ENCODE measurements at places on chromosomes 2 and 18.

DNA sequence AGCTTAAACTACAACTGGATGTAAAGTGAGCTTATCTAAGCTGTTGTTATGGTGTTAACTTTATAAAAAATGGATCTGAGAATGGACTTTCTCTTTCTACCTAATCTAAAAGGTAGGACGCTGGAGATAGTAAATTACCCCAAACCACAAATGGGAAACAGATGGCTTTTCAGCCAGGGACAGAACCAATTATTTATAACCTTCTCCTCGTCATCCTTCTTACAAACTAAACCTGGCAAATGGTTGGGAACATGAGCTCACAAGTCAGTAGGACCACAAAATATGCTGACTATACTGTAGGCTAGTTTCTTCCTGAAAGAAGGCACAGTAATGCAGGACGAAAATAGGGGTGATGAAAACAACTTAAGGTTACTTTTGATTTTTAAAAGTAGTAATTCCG, 32.7 kb upstream of the ZDBF2 start:
- no peak for DNase-seq

DNA sequence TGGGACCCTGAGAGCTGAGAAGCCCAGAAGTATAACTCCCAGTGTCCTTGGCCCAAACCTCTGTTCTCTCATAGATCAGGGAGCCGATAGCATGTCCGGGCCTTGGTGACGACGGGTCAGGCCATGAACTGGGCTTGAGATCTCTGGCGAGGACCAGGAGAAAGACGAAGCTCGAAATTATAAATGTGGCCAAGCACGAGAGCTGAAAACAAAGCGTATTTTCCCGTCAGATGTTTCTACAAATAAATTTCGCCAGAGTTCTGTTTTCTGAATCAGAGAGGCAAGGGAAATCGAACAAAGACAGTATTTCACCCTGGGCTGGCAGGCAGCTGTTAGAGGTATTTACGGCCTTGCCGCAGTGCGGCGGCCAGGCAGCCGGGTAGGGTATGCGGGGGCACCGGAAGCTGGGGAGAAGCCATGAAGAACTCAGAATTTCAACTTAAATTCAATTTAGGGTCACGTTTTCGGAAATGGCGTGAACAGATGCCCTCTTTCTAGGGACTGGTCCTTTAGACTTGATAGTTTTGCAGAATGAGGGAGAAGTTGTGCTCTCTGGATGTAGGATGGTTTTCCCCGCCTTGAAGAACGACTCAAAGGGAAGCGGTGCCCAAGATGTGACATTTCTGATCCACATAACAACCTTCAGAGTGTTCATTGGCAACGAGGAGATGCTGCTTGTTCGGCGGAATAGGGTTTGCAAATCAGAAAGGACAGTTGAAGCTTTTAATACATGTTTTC, 9.6 kb downstream of the HOXD8 start:
- no peak for DNase-seq

- DNase-seq, result no peak
These were observed 1.2 kb downstream of the MLPH start for GRCh38 chr2:237488295-237488694.

DNA sequence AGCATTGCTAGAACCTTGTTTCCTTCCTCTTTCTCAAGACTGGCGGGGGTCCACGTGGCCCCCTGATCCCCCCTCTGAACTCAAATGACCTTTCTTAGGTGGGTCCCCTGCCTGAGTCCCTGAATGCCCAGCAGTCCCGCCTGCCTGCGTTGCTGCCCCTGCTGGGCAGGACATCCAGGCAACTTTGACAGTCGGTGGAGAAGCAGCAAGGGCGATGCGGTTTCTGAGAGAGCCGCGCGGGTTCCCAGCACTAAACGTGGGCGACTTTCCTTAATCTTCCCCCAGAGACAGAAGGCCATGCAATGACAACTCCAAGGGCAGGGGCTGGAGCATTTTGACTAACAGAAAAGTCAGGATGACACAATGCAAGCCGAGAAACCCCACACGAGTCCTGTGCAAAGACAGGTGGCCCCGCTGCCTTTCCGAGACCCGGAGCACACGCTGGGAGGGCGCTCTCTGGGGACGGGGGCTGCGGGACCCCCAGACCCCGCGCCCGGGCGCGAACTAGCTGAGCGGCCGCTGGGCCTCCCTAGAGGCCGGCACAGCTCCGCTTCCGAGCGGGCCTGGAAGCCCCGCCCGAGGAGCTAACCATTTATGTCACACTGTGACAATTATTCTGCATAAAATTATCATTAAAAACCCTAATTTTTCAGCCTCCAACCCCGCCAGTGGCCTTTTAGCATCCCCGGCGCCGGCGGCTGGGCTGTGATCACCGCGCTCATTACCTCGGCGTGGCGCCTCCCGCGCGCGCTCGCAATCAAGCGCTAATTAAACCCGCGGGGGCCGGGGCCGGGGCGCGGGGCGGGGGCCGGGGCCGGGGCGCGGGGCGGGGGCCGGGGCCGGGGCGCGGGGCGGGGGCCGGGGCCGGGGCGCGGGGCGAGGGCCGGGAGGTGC, 27.4 kb downstream of the ASB18 start:
- no peak for DNase-seq

DNA sequence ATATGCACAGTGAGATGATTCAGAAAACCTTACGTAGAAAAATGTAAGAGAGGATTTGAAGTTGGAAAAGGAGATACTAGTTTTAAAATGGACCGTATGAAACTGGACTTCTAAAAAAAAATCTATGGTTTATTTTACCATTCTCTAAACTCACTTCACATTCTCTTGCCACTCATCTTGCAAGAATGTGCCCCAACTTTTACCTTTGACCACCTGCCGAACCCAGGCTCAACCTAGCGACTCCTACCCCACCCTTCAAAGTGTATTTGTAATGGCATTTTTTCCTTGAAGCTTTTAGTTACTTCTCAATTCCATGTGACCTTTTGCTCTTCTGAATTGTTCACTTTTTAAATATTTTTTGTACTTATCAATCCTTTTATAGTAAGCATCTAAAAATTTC, 160.8 kb downstream of the PHLPP1 start:
- DNase-seq, result no peak

GRCh38 chr2:145096582-145096981, 576.7 kb upstream of the ZEB2 start:
- no peak for DNase-seq

DNA sequence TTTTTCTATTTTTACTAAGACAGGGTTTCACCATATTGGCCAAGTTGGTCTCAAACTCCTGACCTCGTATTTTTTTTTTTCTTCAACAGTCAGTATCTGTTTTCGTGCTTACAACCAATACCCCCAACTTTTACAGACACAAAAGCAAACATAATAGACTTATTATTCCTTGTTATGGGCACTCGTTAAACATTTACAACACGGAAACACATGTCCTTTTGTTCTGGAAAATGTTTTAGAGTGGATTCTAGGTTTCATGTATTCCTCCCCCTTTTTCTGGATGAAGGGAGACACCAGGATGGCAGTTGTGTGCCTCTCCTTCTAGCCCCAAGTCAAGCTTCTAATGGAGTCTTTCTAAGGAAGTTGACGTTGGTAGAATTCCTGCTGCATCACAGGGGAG, 88.8 kb downstream of the CD226 start:
- DNase-seq, result no peak

DNA sequence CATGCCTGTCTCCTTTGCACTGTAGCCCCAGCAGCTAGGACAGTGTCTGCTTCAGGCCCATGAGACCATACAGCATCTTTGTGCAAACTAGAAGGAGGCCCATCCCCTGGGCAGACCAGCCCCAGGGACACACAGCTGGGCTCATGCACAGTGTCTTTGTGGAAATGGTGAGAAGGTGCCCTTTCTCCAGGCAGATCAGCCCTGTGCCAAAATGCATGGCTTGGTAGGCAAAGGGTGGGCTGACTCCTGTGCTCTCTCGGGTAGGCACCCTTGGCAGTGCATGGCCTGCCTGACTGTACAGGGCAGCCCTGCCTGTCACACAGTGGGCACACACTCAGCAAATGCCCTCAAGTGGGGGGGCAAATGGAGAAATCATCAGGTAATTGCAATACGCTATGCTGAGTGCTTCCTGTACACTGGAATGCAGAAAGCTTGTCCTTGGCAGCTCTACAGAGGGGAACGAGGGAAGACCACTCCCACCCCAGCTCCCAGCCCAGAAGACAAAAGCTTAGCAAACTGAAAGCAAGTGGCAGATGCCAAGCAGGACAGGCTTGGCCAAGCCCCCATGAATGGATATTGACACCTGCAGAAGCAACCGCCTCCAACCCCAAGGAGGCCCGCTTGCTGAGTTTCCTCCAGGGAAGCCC, 21.6 kb downstream of the TNS1 start:
- DNase-seq, result no peak

DNA sequence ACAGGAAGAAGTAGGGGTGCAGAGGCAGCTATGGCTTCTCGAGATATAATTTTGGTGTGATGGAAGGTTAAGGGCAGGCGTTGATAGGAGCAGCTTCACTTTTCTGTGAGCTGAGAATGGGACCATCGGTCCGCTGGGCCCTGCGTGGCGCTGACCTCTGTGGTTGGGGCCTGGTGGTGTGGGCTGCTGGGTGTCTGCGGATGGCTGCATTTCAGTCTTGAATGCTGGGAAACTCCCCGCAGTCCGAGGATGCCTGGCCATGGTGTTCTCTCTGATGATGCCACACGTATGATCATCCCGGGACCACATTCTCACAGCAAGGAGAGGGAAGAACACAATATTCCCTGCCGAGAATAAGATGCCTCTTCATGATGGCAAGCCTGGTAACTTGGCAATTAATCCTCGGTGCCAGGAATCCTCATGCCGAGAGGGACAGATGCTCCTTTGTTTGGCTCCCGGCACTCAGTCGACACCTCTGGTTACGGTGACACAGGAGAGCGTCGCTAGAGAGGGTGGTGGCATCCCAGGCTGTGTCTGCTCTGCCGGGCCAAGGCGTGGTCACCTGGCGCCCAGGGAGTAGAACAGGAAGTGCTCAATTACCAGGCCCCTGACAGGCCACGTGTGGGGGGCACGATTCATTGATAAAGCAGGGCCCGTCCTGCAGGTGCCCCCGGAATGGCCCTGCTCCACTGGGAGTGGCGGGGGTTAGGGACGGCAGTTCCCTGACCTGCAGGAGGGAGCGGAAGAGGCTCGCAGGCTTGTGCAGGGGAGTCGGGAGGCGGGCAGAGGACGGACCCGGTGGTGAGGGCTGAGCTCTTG, 119.4 kb upstream of the CTDP1 start:
- no peak for DNase-seq

GRCh38 chr18:4308576-4308975, 146.5 kb downstream of the DLGAP1 start:
- DNase-seq, result no peak

- no peak for DNase-seq
These were observed 8.4 kb upstream of the INO80C start for GRCh38 chr18:35506024-35506712.

DNA sequence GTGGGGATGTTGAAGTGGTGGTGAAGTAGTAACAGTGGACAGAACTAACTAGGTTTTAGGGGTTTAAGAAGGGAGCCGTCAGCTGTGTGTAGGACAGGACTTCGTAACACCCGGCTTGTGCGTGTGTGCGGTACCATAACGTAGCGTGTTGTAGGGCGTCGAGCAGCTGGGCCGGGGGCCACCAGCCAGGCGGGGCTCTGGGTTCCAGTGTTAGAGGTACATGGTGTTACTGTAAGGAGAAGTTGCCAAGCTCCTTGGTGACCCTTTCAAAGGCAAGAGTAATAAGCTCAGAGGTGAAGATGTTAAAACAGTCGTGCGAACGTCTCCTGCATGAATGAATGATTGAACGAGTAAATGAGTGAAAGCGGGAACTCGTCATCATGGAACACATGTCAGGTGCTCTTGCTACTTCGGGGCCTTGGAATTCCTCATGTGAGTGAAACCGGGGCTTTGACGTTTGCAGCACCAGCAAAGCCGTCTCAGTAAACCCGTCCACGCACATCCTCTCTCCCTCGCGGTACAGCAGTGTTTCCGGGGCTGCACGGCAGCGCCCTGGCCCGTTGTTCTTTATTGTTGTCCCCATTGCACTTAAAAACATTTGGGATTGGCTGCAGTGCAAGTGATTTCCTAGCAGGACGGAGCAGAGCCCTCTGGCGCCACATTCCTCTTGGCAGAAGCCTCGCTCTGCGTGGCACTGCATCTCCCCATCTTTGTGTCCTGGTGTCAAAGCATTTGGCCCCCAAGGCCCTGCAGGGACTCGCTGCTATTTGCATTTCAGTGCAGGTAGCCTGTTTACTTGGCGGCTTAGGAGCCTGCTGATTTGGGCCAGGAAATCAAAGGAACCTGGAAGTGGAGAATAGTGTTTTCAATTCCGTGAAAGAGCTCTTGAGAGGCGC, 115.0 kb downstream of the GBX2 start:
- DNase-seq, result no peak

GRCh38 chr2:140359056-140359771, 1579.0 kb upstream of the NXPH2 start:
- no peak for DNase-seq

All from stimulated activated CD8-positive, alpha-beta memory T cell treated with anti-CD3 and anti-CD28 coated beads, Interleukin-7, amount 100 ng/mL, for 1 hour (primary cell).